Retinal pigment epithelial cell (primary cell): ENCODE measurements at places on chromosomes 6 and 20.

- DNase-seq, result no peak
Observed at GRCh38 chr6:12410946-12411345, 120.8 kb downstream of the EDN1 start.

DNA sequence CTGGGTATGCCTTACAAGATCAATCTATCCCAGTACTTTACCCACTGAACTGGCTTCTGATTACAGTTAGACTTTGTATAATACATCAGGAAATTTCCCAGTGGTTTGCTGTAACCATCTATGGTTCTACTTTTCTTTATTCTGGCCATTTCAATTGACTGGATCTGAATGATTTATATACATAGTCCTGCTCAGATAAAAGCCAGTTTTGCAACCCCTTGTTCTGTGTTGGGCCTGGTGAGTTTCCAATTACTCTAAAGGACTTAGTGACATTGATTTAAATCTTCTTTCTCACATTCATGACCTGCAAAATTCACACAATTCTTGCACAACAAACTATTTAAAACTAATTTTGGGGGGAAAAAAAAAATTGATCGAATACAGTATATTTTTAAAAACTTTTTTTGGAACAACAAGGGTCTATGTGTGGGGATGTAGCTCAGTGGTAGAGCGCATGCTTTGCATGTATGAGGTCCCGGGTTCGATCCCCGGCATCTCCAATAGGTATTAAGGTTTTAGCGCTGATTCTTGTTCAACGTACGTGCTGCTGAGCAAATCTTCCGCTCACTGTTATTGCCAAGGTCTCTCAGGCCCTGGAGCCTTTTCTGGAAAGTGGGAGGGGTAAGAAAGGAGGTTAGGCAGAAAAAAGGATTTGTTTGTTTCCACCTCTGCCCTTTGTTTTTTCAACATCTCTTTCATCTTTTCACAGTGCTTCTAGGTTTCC lies 117.5 kb downstream of the GPX5 start:
- DNase-seq, result peak; percentile 16

GRCh38 chr20:2022163-2022562 lies 28.3 kb upstream of the PDYN start:
- no peak for DNase-seq

- no peak for DNase-seq
Observed at GRCh38 chr6:43241446-43241845, 1.8 kb upstream of the TTBK1 start.

DNA sequence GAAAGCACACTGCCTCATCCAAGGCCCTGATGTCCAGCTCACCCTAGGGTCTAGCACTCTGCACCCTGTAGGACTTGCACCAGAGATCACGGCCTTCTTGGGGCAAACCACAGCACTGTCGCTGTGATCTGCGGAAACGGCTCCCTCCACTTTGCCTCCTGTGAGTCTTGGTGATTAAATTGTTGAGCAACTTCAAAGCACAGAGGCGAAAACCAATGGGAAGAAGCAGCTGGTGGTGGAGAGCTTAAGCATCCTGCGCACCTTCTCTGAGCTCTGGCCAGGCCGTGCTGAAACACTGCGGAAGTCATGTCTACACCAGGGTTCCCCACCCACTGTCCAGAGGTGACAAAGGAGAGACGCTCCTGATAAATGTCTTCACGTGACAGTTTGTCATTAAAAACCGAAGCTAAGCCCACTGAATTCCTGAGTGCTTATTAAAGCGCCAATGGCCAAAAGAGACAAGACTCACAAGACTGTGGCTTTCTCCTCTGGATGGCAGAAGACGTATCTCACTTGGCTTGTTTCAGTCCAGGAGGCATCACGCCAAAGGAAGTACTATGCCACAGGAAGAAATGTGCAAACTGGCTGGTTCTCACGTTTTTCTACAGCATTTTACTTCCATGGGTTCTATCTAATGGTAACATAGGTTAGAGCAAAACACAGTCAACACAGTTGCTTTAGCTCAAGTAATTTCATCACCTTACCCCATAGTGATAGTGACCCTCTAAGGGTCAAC lies 3.1 kb downstream of the RAMACL start:
- DNase-seq, result no peak

GRCh38 chr6:36852481-36853147 lies 13.4 kb upstream of the CPNE5 start:
- DNase-seq, result peak; percentile 71

DNA sequence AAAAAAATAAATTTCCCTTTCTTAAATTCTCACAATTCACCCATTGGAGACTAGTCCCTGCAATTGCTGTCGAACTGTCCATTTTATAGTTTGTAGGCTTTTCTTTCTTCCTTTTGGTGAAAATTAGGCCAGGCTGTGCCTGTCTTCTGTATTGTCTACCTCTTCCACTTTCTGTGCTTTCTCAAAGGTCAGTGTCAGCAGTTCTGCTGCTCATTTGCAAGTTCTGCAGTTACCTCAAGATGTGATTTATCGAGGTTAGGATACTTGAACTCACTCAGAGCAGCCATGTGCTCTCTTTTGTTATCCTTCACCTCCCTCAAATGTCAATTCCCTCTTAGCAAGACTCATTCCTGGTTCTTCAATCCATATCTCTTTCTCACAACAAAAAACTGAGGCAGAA lies 179.1 kb downstream of the SLC35F1 start:
- DNase-seq, result no peak

- DNase-seq, result no peak
Observed at GRCh38 chr6:161242779-161243693, 30.8 kb downstream of the AGPAT4 start.

DNA sequence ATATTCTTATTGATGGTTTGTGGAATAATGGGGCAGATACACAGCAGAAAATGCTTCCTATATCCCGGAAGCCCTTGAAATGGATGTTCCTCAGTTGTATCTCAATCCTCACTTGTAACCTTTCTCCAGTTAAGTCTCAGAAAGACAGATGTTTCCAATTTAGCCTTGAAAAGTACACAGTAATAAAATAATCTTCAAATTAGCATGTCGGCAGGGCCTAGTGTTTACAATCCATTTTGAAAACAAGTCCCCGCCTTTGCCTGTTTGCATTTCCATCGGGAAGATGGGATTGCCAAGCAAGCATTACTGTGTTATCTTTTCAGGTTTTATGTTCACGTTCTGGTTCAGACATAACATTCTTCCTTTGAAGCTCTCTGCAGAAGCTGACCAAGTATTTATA lies 41.5 kb downstream of the SNRNP48 start:
- no peak for DNase-seq

DNA sequence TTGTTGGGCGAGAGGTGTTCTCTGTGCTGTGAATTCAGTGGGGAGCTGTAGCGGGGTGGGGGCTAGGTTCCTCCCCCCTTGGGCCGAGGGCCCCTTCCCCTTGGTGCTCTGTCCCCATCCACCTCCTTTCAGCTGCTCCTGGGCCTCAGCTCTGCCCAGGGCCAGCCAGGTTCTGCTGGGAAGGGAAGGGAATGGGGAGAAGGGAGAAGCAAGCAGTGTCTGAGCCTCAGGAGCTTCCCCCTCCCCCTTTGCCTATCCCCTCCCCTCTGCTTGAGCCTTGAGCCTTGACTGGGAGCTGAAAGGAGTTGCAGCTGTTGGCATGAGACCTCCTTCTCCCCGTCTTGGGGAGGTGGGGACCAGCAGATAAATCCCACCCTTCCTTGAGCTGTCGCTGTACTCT lies 576 bp upstream of the RRP36 start:
- DNase-seq, result no peak

GRCh38 chr20:38343311-38344106 lies 2.8 kb upstream of the LBP start:
- no peak for DNase-seq

- DNase-seq, result no peak
Observed at GRCh38 chr6:158032354-158032733, 50.7 kb downstream of the SYNJ2 start.

- no peak for DNase-seq
Observed at GRCh38 chr6:31031095-31031494, 20.8 kb downstream of the MUC22 start.

GRCh38 chr6:34302929-34303328 lies 54.1 kb upstream of the SMIM29 start:
- DNase-seq, result no peak

GRCh38 chr6:147310521-147310920 lies 106.3 kb downstream of the STXBP5 start:
- DNase-seq, result no peak

GRCh38 chr6:52155791-52156576 lies 30.2 kb upstream of the IL17A start:
- no peak for DNase-seq

DNA sequence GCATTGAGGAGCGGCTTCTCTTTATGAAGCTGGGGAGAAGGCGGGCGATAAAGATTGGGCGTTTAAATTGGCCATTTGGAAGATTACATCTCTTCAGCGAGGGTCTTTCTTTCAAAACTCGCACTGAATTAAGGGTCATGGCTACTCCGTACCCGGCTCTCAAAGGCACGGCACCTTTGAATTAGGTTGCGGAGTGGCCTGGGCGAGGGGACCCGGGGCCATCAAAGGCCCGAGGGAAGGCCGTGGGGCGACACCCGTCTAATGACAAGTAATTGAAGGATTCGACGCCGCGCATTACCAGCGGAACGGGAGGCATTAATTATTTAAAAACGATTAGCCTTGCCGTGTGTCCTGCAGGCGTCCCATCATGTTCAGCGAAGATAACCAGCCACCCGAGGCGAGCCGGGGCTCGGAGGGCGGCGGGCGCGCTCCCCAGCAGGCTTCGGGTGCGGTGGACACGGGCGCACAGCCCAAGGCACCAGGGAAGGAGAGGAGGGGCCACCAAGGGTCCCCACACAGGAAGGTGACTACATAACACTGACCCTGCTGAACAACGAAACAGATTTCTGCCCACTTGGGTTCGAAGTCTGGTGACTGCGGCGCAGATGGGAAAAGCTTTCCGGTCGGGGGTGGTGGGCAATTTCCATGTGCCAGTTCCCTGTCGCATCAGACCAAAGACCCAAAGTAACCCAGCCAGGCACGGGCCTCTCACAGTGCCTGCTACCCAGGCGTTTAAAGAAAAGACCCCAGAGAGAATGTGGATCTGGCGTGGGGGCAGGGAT lies 7.4 kb downstream of the FOXA2 start:
- DNase-seq, result no peak

GRCh38 chr6:40901322-40902055 lies 137.5 kb downstream of the UNC5CL start:
- DNase-seq, result no peak

DNA sequence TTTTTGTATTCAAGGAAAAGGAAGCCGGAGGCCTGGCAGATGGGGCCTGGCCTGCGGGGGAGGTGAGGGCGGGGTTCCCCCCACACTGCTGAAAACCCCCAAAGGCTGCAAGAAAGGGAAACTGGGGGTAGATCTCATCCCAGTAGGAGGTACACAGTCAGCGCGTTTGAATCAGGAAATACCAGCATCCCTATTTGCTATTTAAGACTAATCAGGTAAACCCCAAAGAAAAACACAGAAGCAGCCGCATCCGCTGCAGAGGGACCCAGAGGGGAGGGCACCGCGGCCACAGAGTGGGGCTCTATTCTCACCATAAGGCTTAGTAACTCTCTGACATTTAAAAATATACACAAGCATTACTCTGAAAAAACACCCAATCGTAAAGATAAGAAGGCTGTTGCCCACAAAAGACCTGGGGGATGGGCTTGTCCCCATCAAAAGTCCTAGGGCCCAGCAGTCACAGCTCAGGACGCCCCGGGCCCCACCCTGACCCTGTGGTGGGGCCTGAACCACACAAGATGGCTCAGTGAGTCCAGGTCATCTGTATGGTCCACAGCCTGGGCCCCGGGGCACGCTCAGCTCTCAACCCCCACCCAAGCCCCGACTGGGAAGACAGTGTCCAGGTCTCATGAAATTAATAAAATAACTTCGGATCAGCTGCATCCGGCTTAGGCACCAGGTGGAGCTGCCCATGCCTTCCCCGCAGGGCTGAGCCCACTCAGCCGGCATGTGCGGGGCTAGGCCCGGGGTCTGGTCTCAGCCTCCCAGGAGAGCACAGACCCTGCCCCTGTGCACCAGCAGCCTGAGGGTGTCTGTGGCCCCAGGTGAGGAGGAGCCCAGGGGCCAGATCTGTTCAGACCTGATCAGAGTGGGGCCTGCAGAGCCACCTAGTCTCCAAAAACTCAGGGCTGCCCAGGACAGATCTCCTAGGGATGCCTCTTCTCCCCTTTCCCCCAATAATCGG lies 31.0 kb downstream of the KCNQ2 start:
- DNase-seq, result no peak

- DNase-seq, result no peak
Observed at GRCh38 chr6:106746652-106747051, 117.3 kb downstream of the QRSL1 start.

DNA sequence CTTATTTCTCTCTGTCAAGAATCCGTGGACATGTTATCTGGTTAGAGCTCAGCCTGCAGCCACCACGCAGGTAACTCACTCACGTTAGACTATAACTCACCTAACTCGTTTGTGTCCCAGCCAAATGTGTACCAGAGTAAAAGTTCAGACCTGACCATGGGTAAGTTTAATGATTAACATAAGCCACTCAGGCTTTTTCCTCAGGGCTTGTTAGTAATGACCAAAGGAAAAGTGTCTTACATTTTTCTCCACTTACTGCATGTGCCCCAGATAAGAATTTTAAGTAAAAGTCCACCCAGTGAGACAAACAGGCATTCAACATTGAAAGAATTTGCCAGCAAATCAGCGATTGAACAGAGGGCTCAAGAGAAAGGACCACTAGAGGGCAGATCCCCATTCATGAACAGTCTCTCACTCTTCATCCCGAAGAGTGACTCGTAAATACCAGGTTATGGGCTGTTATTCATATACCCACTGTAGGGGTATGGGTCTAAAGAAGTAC lies at the start of gene PKHD1:
TSS of gene PKHD1 (minus strand) at position 116 of the 502 bp plus-strand sequence. CDS start 2,680 bp downstream, outside the sequence.
- DNase-seq, result no peak

- no peak for DNase-seq
Observed at GRCh38 chr6:167093922-167094432, 28.9 kb upstream of the CCR6 start.

DNA sequence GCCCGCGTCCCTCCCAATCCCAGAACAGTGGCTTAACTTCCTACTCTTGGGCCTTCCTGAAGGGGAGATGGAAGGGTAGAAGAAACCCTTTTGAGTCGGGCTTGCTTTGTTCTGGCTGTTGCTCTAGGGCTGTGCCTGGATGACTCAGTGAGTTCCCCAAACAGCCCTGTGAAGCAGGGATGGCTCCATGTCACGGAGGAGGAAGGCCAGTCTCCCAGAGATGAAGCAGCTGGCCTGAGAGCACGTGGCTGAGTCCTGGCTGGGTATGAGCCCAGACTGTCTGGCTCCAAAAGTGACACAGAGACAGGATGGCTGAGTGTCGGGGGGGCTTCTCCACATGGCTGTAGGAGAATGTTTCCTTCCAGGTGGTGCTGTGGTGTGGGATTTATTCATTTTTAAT lies 4.6 kb downstream of the SYTL3 start:
- DNase-seq, result no peak

- DNase-seq, result no peak
Observed at GRCh38 chr6:111672761-111673450, 67.2 kb upstream of the TRAF3IP2 start.

DNA sequence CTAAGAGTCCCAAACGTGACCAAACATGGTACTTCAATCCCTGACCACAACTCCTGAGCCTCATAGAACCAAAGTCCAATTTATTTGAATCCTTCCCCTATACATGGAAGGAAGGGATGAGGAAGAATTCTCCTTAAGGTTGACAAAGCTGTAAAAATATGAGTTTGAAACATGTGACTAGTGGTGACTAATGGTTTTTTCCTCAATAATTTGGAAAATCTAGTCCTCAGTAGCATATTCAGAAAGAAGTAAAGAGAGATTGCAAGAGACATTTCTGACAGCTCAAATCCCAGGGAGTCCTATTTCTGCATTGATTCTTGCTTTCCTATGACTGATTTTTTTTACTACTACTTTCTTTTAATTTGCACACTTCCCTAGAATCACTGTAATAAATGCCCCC lies 443.7 kb downstream of the FRK start:
- no peak for DNase-seq

GRCh38 chr6:95127261-95127660 lies 450.1 kb upstream of the MANEA start:
- DNase-seq, result no peak
